Fibroblast of skin of right quadriceps (primary cell): ENCODE measurements at places on chromosomes 2 and 18.

- no peak for DNase-seq
Observed at GRCh38 chr2:110993557-110994231, 127.0 kb upstream of the BCL2L11 start.

GRCh38 chr2:129277585-129277981, 701.9 kb upstream of the RAB6C start:
- peak; percentile 71 for DNase-seq

GRCh38 chr2:124668161-124668560, 643.1 kb downstream of the CNTNAP5 start:
- no peak for DNase-seq

GRCh38 chr2:188291142-188291616, 495 bp upstream of the GULP1 start:
- peak; percentile 3 for DNase-seq

DNA sequence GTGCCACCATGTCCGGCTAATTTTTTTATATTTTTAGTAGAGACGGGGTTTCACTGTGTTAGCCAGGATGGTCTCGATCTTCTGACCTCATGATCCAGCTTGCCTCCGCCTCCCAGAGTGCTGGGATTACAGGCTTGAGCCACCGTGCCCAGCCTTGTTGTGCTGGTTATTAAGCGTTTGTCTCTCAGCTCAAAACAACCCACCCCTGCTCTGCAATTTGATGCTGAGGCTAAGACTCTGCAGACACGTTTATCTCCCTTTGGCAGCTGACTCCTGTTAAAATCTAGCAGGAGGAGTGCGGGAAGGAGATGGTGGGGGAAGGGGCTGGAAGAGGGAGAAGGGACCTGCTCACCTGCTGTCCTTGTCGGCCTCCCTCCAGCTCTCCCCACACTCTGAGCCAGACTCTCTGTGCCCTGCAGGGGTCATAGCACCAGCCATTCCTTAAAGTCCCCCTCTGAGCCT, 29.9 kb upstream of the IMPA2 start:
- DNase-seq, result no peak

DNA sequence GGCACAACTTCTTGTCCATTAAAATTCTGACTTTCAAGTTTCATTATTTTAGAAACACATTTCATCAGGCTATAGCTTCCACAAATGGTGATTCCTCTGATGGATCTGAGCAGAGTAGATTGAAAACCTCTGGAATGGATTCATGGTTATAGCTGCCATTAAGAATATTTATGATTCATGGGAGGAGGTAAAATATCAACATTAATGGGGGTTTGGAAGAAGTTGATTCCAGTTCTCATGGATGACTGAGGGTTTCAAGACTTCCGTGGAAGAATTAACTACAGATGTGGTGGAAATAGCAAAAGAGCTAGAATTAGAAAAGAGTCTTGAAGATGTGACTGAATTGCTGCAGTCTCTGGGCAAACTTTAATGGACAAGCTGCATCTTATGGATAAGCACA, 797.4 kb downstream of the SUCLG1 start:
- DNase-seq, result peak; percentile 51

DNA sequence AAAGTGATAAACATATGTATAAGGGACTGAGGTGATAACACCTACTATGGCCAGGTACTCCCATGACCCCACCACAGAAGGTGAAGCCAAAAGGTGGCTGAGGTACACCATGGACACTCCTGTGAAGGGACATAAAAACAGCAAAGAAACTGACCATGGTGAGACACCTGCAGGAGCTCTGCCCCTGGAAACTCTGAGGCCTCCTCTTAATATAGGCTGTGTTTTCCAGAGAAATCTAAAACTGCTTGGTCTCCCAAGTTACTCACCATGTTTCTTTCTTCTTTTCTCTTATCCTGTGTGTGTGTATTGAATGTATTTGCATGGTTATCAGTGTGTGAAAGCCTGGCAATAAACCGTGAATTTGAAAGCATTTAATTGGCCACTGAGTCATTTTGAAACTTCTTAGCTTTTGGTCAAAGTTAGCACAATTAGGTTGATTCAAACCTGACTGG, 739.3 kb upstream of the GCFC2 start:
- DNase-seq, result no peak

GRCh38 chr2:231161252-231161839, 36.5 kb upstream of the HTR2B start:
- DNase-seq, result no peak

DNA sequence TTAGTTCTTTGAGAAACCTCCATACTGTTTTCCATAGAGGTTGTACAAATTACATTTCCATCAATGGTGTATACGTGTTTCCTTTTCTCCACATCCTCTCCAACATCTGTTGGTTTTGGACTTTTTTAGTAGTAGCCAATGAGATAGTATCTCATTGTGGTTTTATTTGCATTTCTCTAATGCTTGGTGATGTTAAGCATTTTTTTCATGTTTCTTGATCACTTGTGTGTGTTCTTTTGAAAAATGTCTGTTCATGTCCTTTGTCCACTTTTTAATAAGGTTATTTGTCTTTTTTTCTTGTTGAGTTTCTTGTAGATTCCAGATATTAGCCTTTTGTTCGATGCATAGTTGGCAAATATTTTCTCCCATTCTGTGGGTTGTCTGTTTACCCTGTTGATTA, 392.3 kb upstream of the ZEB2 start:
- no peak for DNase-seq

DNA sequence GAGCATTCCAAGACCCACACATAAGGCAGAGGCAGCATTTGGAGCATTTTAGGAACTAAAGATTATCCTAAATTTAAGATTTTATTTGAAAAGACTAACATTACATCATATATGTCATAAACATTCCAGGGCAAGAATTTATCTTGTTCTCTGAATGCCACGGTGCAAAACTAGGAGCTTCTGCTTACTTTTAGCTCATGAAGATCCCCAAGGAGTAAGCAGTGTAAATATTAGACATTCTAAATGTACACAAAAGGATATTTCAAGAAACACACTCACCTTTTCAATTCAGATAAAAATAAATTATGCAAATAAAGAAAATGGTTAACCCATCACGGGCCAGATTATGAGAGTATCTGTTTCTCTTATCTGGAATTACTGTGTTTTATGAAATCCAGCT, 101.7 kb upstream of the ETAA1 start:
- no peak for DNase-seq

GRCh38 chr18:24535527-24536295, 75.3 kb downstream of the HRH4 start:
- no peak for DNase-seq

- no peak for DNase-seq
Observed at GRCh38 chr2:238159071-238159539, 335 bp downstream of the ERFE start.

DNA sequence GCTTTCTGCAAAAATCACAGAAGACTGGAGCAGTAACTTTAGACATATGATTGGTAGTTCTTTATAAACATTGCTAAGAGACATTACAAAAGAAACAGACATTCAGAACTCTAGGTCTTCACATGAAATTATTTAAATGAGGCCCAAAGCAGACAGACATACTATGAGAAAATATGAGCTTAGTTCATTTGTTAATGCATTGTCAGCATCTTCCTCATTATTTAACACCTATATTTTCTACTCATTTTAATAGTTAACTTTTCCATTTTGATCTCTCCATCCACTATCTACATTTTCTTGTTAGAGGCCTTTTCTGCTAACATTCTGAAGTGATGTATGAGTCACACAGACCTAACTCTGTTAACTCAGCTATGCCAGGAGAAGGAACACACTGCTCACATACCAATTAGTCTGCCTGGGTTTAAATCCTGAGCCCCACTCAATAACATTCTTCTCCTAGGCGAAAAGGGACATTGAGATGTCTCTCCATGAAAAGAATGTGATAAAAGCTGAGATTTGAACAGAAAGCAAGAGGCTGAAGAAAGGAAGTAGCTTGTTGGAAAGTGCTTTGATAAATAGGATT, 400.3 kb upstream of the PKDCC start:
- no peak for DNase-seq

GRCh38 chr18:55484773-55485172, 103.2 kb downstream of the TCF4 start:
- DNase-seq, result no peak

GRCh38 chr2:169676357-169676756, 17.8 kb downstream of the CFAP210 start:
- no peak for DNase-seq

- peak; percentile 12 for DNase-seq
Observed at GRCh38 chr2:157596992-157597681, 31.5 kb downstream of the ACVR1C start.

DNA sequence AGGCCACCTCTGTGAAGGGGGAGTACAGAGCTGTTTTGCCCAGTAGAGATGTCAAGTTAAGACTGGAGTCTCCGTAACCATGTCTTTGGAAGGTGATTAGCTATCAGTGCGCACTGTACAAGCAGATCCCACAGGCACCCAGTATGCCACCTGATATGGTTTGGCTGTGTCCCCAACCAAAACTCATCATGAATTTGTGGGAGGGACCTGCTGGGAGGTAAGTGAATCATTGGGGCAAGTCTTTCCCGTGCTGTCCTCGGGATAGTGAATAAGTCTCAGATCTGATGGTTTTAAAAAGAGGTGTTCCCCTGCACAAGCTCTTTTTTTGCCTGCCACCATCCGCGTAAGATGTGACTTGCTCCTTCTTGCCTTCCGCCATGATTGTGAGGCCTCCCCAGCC, 90.2 kb downstream of the ACTR2 start:
- no peak for DNase-seq

DNA sequence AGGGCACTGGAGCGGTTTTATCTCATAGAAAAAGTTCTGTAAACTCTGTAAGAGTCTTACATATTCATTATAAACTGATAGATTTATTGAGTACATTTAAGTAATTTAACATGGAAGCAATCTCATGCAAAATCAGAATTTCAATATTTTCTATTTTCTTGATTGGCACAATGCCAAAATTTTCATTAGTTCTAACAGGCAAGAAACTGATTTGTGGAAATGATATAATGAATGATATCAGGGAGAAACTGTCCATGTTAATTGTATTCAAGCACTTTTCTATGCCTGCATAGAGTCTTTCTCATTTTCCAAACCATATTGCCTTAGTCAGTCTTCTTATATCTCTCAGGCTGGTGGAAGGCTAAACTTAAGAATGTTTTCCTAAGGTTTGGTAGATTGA, 23.0 kb upstream of the SPAG16 start:
- no peak for DNase-seq

GRCh38 chr18:30175621-30176225, 866.8 kb downstream of the DSC3 start:
- DNase-seq, result no peak

DNA sequence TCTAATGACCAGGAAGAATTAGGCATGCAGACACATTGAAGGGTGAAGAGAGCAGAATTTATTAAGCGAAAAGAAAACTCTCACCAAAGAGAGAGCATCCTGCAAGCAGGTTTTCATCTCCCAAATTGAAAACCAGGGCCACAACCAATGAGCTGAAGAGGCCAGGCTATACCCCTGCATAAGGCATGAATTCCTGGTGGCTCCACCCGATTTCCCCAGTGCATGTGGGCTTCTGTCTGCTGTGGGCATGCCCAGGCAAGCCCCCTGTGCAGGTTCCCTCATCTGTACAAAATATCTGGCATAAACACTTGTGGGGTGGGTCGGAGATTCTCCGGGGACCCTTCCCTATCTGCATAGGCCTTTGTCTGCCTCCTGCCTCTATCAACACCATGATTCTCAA, 621.6 kb upstream of the LRRTM1 start:
- no peak for DNase-seq

- DNase-seq, result no peak
Observed at GRCh38 chr2:23762141-23762540, 164.8 kb downstream of the ATAD2B start.

DNA sequence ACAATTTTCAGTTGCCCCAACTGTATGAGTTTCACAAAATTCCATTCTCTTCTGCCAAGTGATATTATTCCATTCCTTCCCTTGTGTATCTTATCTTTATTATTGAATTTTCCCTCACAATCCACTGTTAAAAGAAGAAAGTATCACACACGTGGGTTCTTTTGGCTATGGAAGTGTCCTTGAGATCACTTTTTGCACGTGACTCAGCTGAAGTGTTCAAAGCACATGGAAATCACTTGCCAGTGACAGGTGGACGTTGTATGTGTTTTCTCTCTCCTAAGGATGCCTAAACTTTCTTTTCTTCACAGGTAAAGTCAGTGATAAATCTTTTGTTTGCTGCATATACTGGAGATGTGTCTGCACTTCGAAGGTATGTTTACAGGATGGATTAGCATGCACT, 60.7 kb downstream of the STAT1 start:
- no peak for DNase-seq

DNA sequence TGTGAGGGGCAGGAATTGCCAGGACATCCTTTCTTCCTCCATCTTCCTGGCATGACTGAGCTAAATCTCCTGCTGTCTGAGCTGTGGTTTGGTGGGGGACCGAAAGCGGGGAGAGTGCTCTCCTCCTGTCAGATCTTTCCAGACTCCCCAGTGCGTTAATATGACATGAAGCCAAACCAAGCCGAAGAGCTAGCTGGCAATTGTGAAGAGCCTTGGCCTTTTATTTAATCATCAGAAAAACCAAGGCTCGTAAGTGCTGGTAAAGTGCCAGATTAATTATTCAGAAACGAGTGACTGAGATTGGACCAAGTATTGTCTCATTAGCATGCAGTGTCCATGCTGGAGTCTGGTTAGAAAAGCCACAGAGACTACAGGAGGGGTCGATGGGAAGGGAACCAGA, 14.5 kb upstream of the LRPPRC start:
- DNase-seq, result no peak

DNA sequence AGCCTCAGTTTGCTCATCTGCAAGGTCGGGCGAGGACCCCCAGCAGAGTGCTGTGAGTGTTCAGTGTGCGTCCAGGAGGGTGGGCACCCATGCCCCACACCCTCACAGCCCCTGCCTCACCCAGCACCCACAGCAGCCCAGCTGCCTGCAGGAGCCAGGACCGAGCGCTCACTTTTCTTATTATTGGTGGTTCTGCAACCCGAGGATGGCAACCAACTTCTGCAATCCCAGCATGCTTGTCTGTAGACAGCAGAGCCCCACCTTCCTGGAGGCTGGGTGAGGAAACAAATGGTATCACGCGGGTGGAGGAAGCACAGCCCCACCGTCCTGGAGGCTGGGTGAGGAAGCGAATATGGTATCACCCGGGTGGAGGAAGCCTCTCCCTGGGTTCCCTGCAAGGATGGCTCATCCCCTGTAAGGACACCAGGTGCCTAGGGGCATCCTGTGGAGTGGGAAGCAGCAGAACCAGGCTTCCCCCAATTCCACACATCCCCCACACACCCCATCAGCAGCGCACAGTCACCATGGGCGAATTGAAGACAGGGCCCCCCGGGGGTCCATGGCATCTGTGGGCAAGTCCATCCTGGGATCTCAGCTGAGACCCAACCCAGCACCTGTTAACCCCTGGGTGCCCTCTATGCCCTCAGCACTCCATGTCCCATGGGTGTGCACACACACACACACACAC, 220.5 kb upstream of the RAB6C start:
- DNase-seq, result no peak
